ENCODE measurements at places on chromosomes 6 and 20.

GRCh38 chr6:91383207-91383606 is 796.3 kb upstream of the MAP3K7 start:
- no peak for DNase-seq

- DNase-seq: no peak
Observed at GRCh38 chr20:62339647-62340062, 27.5 kb downstream of the LAMA5 start.

- DNase-seq: no peak
Observed at GRCh38 chr6:127263481-127263880, 3.2 kb upstream of the RNF146 start.

- no peak for DNase-seq
Observed at GRCh38 chr6:154738551-154738961, 5.3 kb downstream of the SCAF8 start.

DNA sequence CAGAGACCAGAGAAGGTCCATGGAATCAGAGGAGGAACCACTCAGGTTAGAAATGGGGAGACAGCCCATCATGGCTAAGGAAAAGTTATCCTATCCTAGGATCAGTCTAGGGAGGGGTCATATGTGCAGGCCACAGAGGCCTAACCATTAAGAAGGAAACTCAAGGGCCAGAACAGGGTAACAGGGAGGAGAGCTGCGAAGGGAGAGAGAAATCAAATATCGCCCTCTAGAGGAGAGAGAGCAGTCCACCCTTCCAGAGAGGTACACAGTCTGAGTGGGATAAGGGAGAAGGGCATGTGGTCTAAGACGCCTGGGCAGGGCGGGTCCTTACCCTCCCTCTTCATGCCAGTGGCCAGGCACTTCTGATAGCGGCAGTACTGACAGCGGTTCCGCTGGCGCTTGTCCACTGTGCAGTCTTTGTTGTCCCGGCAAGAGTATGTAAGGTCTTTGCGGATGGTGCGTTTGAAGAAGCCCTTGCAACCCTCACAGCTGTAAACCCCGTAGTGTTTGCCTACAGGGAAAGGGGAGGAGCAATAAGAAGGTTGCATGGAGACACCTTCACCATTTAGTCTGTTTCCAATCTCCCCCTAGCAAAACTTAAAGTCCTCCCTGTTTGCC is 2.9 kb downstream of the RXRB start:
- no peak for DNase-seq

- no peak for DNase-seq
Observed at GRCh38 chr6:53546281-53546680, 1.4 kb upstream of the GCLC start.

- DNase-seq: peak; percentile 92
Observed at GRCh38 chr20:41482647-41483552, 116.3 kb upstream of the EMILIN3 start.

DNA sequence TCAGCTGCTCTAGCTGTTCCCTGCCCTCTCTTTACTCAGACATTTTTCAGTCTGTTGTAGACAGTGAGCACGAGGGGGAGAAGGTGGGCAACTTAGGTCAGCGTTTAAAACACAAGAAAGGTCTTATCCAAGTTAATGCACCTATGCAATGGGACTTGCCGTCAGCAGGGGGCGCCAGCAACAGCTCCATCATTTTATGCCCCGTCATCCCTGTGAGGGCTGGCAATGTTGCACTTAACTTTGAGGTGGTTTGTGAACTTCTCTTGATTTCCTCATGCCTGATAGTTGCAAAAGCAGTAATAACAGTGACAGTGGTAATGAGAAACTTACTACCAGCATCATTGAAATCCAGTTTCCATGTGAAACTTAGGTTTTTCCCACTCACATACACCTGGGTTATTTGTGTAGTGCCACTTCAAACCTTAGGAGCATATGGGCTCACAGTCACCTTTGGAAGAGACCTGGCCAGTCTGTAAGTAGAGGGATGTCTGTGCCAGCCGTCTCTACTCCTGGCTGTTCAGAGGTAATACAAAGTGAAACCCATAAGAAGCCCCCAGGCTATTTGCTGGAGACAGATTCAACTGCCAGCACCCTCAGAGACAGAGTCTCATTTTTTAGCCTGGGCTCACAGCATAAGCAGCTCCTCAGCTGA is 44.9 kb upstream of the ID1 start:
- no peak for DNase-seq

GRCh38 chr6:44432726-44433125 is 45.2 kb downstream of the CDC5L start:
- DNase-seq: no peak

- DNase-seq: no peak
Observed at GRCh38 chr6:146211646-146212045, 182.8 kb downstream of the GRM1 start.

DNA sequence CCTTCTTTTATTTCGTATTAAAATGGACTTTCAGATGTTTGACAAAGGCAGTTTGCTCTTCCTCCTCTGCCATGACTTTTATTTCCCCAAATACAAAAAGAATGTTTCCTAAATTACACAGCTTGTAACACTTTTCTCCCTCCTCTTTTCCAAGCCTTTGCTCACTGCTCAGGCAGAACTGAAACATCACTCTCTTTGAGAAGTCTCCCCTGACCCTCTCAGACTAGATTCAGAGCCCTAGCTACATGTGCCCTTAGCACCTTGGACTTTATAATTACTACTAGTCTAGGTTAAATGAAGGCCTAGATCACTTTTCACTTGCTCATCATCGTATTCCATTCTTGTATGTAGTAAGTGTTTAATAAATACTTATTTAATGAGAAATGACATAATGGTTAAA is 8.5 kb upstream of the KIF6 start:
- DNase-seq: no peak

DNA sequence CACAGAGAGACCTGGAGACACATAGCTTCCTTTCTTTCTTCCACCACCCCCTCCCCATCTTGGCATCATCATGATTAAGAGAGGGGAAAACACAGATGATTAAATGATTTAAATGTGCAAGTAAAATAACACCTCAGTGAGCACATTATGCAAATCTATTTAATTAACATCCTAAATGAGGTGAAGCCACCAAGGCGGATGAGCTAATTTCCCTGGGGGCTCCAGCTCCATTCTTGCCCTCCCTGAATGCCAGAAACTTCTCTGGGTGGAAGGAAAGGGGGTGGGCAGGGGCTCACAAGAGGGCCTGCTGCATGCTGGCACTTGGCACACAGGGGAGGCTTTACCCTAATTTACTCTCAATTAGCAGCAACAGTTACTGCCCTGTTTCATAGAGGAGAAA is 32.5 kb upstream of the TGM2 start:
- DNase-seq: no peak

- peak; percentile 19 for DNase-seq
Observed at GRCh38 chr6:53888931-53889330, 94.1 kb downstream of the LRRC1 start.

- DNase-seq: no peak
Observed at GRCh38 chr20:4809707-4810106, 88.0 kb downstream of the PRND start.

- DNase-seq: no peak
Observed at GRCh38 chr20:6044115-6044514, 9.7 kb downstream of the LRRN4 start.

DNA sequence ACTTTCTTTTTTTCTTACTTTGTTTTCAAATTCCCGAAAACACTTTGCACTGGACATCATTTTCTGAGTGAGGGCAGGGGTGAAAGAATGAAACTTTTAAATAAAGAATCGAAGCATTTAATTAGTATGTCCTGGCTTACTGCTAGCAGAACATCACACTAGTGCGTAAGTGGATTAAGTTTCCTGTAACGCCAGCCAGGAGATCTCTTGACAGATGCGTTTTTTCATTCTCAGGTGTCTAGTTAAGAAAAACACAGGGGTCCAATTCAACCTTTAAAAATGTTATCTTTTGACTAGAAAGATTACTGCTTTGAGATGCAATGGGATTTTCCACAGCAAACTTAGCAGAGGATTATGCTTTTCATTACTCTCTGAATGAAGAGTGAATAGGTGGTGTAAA is 858.8 kb upstream of the EPHA7 start:
- DNase-seq: no peak

DNA sequence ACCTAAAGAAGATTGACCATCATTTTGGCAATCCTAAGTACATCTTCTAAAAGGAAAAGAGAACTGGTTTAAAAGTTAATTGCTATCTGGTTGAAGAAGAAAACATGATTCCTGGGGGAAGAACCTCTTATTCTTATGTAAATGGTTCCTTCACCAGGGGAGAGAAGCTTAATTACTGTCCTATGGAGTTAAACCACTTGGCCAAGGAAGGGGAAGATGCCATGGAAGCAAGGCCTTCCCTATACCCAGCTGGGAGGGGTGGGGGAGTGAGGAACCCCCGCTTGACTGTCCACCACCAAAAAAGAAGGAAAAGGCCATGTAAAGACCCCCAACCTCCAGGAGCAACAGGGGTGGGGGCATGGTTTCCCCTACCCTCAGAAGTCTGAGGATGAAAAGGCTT is 962.1 kb downstream of the GRIK2 start:
- DNase-seq: no peak

GRCh38 chr6:139833592-139833991 is 459.1 kb upstream of the CITED2 start:
- no peak for DNase-seq

DNA sequence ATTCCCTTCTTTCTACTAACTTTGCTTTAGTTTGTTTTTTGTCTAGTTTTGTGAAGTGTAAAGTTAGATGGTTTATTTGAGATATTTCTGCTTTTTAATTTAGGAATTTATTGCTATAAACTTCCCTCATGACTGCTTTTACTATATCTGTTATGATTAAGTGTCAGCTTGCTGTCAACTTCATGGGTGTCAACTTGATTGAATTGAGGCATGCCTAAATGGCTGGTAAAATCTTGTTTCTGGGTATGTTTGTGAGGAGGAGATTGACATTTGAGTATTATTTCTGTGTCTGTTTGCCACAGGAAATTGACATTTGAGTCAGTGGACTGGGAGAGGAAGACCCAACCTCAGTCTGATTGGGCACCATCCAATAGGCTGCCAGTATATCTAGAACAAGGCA is 1147.0 kb upstream of the EYS start:
- no peak for DNase-seq

DNA sequence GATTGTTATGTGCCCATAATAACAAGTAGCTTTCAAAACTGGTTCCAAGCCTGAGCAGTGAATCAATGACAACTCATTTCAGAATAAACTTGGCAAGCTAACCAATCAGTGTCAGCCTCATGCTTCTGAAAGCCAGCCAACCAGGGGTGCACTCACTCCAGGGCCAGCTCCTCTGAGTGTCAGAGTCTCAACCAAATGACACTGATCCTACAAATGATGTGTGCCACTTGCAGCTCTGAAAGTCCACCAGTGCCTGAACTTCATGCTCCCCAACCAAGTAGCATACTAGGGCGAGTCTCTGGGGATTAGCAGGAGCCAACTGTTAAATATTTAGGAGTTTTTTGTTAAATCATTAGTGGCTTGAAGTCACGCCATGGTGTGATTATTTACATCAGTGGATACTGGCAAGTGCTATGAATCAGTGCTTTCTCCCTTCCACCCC is 4.5 kb downstream of the IYD start:
- peak; percentile 56 for DNase-seq

- DNase-seq: no peak
Observed at GRCh38 chr20:8299921-8300320, 167.9 kb downstream of the PLCB1 start.

DNA sequence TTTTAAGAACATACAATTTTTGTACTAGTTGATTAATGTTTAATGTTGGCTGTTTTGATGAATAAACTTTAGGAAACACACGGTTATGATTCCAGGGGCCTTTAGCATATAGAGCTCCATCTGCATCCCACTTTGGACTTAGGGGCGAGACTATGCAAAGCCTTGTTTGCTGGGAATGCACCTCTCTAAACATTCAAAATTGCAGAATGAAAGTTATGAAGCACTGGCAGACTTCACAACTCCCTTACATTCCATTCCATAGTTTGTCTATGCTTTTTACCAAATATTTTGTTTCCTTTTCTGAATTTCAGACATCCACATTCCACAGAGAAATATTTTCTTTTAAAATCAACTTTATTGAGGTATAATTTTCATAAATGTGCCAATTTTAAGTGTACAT is 10.3 kb upstream of the TCP11 start:
- DNase-seq: no peak

DNA sequence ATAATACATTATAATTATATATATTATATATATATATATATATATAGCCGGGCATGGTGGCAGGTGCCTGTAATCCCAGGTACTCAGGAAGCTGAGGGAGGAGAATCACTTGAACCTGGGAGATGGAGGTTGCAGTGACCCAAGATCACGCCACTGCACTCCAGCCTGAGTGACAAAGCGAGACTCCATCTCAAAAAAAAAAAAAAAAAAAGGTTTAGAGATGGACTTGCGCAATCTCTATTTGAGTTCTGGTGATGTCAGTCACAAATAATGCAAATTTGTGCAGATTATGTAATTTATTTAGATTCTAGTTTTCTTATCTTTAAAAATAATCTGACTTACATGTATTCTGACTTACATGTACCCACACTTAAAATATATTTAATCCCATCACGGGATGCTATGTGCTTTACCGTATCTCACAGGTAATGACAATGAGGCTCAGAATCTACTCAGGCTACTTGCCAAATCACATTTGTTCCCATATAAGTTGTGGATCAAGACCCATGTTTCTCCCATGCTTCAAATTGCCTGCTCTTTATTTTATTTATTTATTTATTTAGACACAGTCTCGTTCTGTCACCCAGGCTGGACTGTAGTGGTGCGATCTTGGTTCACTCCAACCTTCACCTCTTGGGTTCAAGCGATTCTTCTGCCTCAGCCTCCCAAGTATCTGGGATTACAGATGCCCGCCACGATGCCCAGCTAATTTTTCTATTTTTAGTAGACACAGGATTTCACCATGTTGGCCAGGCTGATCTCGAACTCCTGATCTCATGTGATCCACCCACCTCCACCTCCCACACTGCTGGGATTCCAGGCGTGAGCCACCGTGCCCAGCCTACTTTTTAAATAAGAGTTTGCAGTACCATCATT is 7.6 kb upstream of the UST start:
- no peak for DNase-seq

DNA sequence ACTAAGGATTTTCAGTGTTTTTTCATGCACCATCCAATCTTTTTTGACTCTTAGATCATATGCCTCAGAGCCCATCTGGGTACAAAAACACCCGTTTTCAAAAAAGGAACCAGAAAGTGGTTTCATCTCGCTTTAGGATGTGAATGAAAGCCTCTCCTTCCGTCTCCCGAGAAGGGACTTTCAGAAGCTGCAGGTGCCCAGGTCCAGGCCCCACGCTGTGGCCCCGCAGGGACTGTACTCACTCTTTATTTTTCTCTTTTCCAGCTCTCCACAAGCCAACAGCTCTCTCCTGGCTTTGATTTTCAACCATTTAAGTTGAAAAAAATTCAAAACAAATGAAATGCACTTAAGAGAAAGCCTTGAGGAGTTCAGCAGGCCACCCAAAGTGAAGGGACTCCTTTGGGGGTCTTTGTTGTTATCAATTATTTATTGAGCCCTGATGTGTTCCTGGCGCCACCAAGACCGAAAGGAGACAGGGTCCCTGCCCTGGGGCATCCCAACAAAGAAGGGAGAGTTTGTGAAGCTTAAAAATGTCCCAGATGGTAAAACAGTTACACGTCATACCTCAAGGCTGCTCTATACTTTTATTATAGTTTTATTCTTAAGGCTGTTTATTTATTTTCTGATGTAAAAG is 467.3 kb downstream of the PREX1 start:
- DNase-seq: no peak

Data from fibroblast of skin of left biceps (primary cell).